ENCODE measurements at places on chromosomes 2 and 18.

DNA sequence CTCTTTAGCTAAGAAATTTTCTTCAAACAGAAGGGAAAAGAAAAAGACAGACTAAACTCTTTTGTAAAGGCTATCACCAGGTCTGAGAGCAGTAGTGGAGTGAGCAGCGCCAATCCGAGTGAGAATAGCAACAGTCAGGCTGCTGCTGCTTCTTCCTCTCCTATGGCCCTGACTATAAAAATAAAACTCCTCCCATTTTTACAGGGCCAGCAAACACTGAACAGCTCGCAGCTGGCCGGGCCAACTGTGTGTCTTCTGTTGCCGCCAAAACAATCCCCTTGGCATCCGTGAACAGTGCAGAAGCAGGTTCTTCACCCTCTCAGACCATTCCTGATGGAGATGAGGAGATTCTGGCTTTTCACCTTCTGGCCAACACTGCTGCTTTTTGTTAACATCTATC, 124.5 kb downstream of the CNTNAP5 start:
- no peak for DNase-seq

GRCh38 chr2:118048401-118048800, 34.5 kb upstream of the CCDC93 start:
- DNase-seq: no peak

DNA sequence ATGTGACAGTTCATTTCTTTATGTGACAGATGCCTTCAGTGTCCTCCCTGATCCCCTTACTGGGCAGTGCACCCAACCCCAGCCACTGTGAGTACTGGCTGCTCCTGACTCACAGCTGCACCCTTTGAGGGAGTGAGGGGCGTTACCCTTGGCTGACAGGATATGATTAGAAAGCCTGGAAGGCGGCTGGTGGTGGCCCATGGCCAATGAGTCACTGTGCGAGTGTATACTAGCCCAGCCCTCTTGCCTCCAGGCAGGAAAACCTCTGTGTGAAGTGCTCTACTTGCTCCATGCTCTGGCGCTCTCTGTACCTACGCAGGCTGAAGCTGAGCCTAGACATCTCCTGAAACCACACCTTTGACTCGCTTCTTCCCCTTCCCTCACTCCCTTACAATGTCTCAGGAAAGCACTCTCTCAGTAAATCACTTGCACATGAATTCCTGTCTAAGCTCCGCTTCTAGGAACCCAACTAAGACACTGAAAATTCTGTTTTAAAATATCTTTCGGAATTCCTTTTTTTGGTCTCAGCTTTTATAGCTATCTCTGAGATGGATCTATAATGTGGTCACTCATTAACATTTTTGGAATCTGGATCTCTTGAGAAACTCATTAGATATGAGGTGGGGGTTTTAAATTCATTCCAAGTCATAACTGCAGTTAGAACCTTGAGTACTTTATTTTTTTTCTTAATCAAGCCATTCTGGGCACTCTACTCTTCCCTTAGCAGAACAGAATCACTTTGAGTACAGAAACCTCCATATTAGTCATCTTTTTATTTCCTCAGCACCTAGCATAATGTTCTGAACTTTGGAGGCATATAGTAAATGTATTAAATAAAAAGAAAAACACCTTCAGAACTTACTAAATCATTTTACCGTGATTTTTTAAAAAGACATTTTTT, 25.3 kb upstream of the STAM2 start:
- no peak for DNase-seq

GRCh38 chr2:48852938-48853337, 97.4 kb upstream of the LHCGR start:
- DNase-seq: no peak

DNA sequence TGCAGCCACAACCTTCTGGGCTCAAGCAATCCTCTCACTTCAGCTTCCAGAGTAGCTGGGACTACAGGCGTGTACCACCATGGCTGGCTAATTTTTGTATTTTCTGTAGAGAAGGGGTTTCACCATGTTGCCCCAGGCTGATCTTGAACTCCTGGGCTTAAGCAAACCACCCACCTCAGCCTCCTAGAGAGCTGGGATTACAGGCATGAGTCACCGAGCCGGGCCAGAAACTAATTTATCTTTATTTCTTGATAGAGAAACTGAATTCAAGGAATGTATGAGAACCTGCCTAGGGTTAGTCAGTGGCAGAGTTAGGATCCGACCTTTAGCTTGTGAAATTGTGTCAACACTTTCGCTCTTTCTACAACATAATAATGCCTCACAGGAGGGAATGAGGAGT, 19.3 kb upstream of the ITGAV start:
- no peak for DNase-seq

GRCh38 chr2:181231886-181232621, 225.1 kb upstream of the ITGA4 start:
- no peak for DNase-seq

GRCh38 chr2:241061275-241061674, 40.8 kb downstream of the MTERF4 start:
- no peak for DNase-seq

All from NAMALWA (cell line).